ENCODE measurements at places on chromosomes 1 and 21.

DNA sequence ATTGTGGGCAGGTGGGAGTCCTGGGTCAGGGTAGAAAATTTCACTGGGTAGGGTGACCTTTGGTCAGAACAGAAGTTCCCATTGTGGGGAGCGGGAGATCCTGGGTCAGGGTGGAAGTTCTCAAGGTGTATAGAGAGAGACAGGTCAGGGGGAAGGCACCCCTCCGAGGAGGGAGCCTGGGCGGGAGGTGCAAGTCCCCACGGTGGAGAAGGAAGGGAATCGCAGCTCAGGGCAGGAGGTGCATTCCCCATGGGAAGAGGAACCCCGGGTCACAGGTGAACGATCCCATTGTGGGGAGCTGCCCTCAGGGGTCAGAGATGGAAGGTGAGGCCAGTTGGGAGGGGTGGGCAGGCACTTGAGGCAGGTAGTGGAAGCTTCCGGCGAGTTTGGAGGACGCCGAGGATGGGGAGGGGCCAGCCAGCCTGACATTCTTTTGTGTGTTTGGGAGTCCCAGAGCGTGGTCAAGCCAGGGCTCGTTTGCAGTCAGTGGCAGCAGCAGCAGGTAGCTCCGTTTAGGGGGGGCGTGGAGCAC is 637 bp downstream of the LYPLA2 start:
- peak; percentile 57 for DNase-seq

DNA sequence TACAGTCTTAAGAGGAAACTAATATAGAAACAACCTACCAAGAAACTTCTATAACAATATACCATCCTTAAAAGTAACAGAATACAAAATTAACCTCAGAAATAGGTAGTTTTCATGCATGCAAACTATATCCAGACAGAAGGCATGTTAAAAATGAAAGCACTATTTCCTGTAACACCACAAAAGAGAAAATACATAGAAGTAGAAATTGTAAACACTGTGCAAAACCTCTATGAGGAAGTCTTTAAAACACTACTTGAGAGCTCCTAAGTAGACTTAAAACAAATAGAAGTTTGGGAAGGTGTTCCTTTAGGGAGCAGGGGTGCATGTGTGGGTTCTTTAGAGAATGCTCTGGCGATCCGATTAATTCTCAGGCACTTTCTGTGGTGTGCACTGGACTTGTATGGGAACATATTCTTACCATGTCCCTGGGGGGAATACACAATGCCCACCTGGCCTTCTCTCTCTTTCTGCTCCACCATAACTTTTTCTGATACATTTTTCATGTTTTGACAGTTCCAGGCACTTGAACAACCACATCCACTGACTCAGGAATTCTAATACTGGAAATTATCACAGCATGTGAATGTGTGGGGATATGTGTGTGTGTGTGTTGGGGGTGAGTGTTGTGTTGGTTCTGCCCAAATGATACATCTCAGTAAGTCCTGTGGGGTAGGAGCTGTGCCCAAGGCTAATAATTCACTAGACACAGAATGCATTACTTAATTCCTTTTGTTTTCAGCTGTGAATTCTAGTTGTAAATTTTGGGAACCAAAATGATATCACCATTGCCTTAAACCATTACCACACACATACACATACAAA is 866.3 kb upstream of the B3GALT2 start:
- DNase-seq, result no peak

- DNase-seq, result no peak
These were observed 118.2 kb upstream of the HOOK1 start for GRCh38 chr1:59696421-59697115.

DNA sequence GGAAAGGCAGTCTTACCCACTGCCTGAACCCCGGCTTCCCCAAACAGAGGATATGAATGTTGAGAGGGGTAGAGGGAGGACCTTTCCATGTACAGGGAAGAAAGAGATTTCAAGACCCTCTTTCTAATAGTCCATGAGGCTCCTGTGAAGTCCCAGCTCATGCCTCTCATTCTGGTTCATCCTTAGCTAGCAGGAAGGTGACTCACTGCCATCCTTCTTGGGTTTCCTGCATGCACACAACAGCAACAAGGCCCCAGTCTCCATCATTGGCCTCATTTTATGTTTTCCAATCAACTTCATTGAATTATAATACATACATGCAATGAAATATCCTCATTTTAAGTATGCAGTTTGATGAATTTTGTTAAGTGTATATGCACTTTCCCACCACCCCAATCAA is 46.2 kb downstream of the SYT2 start:
- no peak for DNase-seq

DNA sequence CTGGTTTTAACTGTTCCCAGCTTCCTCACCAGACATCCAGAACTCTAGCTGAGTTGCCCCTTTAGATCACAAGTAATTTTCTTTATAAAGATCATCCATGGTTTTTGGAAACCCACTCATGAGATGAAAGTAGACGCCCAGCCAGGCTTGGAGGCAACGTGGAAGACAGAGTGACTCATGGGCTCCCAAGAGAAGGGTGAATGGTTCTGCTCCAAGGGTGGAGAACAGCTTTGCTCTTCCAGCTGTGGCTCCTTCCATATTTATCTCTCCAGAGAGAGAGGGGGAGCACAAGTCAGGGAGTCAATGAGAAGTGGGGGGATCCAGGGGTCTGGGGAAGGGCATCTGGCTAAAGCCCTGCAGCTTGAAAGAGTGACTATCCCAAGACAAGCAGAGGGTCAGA is 13.8 kb downstream of the FAM78B start:
- DNase-seq, result no peak

- no peak for DNase-seq
These were observed 155.1 kb upstream of the IGSF21 start for GRCh38 chr1:17952506-17952905.

DNA sequence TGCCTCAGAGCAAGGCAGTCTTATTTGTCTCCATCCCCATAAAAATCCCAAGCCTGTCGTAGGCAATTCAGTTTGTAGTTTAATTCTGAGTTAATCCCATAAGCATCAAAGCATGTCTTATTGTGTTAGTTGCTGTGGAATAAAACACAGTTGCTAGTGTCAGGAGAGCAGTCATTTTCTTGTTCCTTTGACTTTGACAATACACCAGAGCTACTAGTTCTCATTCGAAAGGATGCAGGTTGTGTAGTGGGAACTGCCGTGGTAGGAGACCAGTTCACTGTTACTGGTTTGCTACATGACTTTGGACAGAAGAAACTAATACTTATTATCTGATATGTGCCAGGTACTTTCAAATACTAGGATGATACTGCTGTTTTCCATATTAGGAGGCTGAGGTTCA is 23.5 kb downstream of the LRIG2 start:
- DNase-seq, result no peak

DNA sequence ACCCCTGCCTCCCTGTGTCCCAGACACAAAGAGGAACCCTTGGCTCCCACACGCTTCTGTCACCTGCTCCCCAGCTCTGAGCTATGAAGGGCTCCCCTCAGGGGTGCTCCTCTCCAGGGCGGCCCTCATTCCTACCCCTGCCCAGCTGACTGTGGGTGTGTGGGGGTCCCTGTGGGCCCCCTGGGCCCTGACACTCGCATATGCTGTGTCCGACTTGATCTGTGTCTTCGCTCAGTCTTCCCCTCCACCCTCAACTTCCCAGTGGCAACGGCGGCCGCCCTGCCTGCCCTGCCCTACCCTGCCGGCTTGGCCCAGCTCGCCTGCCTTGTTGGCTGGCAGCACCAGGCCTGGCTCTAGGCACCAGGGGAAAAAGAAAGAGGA is 1.2 kb downstream of the KCNQ4 start:
- DNase-seq, result no peak

Data from mesothelial cell of epicardium (in vitro differentiated cells).